ENCODE measurements at places on chromosomes 1 and 21. TPM values are rescaled to one million over a fixed set of nuclear protein-coding genes. Genes with fewer than 3 reads are reported as not detected.

SPOCD1 gene
- 0.08 TPM for total RNA-seq

APOBEC4 gene
- not detected for total RNA-seq

MAEL gene
- total RNA-seq, result 0.40 TPM

C1orf116 gene
- total RNA-seq, result not detected

HECTD3 gene
- total RNA-seq, result 43.5 TPM

NUP210L gene
- 0.05 TPM for total RNA-seq

NMNAT1 gene
- 5.6 TPM for total RNA-seq

HUNK gene
- total RNA-seq, result 0.03 TPM

GPR37L1 gene
- not detected for total RNA-seq

TIAM1 gene
- total RNA-seq, result 60.6 TPM

PADI3 gene
- total RNA-seq, result not detected

AKR7A3 gene
- 0.48 TPM for total RNA-seq

PTPN14 gene
- total RNA-seq, result 0.20 TPM

RPE65 gene
- not detected for total RNA-seq

GRCh38 chr1:163824006-163824405 lies 502.3 kb downstream of the NUF2 start:
- no peak overlapping the region for H3K4me3 ChIP-seq
- H3K27ac ChIP-seq, result no peak overlapping the region
- no peak for DNase-seq
- no peaks in the 10 kb centered on the region for H3K36me3 ChIP-seq
- no peaks in the 10 kb centered on the region for H3K27me3 ChIP-seq

- H3K27ac ChIP-seq, result peak overlapping the region; percentile 99
- peak; percentile 88 for DNase-seq
- H3K4me1 ChIP-seq, result peaks cover 53% of the 10 kb centered on the region
- peak overlapping the region; percentile 98 for H3K4me3 ChIP-seq
- no peaks in the 10 kb centered on the region for H3K27me3 ChIP-seq
- H3K36me3 ChIP-seq, result peaks cover 40% of the 10 kb centered on the region
Measured at GRCh38 chr1:32249831-32250525, 1.1 kb upstream of the LCK start.

- DNase-seq, result no peak
- peaks cover 35% of the 10 kb centered on the region for H3K27me3 ChIP-seq
- H3K4me1 ChIP-seq, result peaks cover 36% of the 10 kb centered on the region
- no peak overlapping the region for H3K27ac ChIP-seq
- H3K4me3 ChIP-seq, result no peak overlapping the region
- H3K36me3 ChIP-seq, result no peaks in the 10 kb centered on the region
Measured at GRCh38 chr1:54490361-54491248, 57.4 kb upstream of the ACOT11 start.

- no peak overlapping the region for H3K27ac ChIP-seq
- no peak overlapping the region for H3K4me3 ChIP-seq
- no peaks in the 10 kb centered on the region for H3K27me3 ChIP-seq
- DNase-seq, result no peak
- H3K4me1 ChIP-seq, result peaks cover 8% of the 10 kb centered on the region
Measured at GRCh38 chr1:4265836-4266235, 365.8 kb upstream of the C1orf174 start.

GRCh38 chr1:59592924-59593323 lies 221.8 kb upstream of the HOOK1 start:
- H3K4me3 ChIP-seq, result no peak overlapping the region
- H3K27me3 ChIP-seq, result no peaks in the 10 kb centered on the region
- no peak overlapping the region for H3K27ac ChIP-seq
- DNase-seq, result no peak
- H3K4me1 ChIP-seq, result no peaks in the 10 kb centered on the region

- no peak overlapping the region for H3K4me3 ChIP-seq
- H3K4me1 ChIP-seq, result no peaks in the 10 kb centered on the region
- DNase-seq, result no peak
- peaks cover 2% of the 10 kb centered on the region for H3K27me3 ChIP-seq
Measured at GRCh38 chr1:14944471-14944985, 209.0 kb upstream of the TMEM51 start.

DNA sequence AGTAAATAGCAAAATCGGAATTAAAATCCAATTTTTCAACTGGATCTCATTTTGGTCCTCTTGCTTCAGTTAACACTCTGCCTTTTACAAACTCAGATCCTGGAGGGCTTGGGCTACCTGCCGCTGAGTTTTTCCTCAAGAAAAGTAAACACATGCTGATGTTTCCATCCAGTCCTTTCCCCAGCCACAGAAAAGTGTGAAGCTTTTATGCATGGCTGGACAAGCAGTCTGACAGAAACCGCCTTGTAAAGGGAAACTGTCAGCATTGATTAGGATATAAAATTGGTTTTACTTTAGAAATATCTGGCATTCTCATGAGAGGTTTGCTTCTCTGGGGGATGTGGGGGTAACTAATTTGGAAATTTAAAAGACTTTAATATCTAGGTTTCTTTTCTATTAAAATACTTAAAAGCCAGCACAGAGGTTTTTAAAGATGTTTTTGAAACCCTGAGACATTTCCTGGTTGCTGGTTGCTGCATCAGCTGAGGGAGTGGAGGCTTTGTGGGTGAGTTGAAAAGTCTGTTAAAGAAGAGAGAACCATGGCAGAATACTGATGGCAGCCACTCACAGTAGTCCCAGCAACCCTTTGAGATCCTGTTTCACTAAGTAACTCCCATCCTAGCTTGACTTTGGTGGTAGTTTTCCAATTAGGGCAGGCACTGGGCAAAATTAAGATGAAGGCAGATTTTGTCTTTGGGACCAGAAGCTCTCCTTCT lies 238.3 kb downstream of the PAPPA2 start:
- H3K4me1 ChIP-seq, result no peaks in the 10 kb centered on the region
- no peak overlapping the region for H3K27ac ChIP-seq
- no peak overlapping the region for H3K4me3 ChIP-seq
- no peaks in the 10 kb centered on the region for H3K27me3 ChIP-seq
- DNase-seq, result no peak

DNA sequence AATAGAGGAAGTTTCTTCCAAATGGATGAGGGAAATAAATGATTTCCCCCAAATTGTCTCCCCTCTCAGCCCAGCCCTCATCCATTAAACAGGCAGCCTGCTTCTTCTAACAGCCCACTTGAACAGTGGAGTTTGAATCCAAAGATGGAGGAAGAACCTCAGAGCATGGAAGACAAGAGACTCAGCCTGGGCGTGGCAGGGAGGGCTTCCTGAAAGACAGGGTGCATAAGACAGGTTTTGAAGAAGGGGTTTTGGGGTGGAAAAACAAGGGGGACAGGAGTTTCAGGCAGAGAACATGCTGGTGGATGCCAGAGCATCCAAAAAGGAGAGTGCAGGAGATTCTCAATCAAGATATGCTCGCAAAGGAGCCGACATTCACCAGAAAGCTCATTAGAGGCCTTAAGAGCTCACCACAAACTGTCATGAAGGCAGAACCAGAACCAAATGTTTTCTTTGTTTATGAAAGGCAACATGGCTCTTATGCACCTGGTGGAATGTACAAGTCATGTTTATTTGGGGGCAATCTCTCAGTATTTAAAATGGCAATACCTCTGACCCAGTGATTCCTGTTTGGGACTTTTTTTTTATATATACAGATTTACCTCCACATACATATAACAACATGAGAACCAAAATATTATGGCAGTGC lies 26.5 kb upstream of the TSPEAR start:
- no peak overlapping the region for H3K4me3 ChIP-seq
- no peak for DNase-seq
- no peaks in the 10 kb centered on the region for H3K4me1 ChIP-seq
- H3K27me3 ChIP-seq, result peaks cover 4% of the 10 kb centered on the region

- H3K4me1 ChIP-seq, result peaks cover 18% of the 10 kb centered on the region
- no peak overlapping the region for H3K27ac ChIP-seq
- H3K27me3 ChIP-seq, result peaks cover 33% of the 10 kb centered on the region
- H3K36me3 ChIP-seq, result no peaks in the 10 kb centered on the region
- H3K4me3 ChIP-seq, result no peak overlapping the region
Measured at GRCh38 chr1:66172272-66172671, 361.7 kb upstream of the SGIP1 start.

GRCh38 chr1:1264868-1265272 lies 8.8 kb downstream of the UBE2J2 start:
- peaks cover 48% of the 10 kb centered on the region for H3K36me3 ChIP-seq
- no peaks in the 10 kb centered on the region for H3K27me3 ChIP-seq
- H3K4me3 ChIP-seq, result no peak overlapping the region

DNA sequence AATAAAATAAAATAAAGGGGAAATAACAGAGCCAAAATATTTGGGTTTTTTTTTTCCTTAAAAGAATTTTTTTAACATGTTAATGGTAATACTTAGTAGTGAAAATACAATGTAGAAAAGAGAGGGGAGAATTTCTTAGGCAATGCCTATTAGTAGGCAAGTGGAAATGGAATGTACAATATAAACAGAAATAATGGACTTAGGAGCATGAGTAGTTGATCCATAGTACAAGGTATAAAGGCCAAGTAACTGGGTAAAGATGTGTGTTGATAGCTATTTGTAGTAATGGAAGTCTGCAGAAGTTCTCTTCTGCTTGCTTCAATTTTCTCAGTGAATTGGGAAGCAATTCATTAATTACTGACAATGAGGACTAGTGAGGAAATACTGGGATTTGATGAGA lies 34.4 kb downstream of the TESK2 start:
- H3K4me3 ChIP-seq, result no peak overlapping the region
- no peak for DNase-seq
- H3K4me1 ChIP-seq, result no peaks in the 10 kb centered on the region
- no peaks in the 10 kb centered on the region for H3K36me3 ChIP-seq

DNA sequence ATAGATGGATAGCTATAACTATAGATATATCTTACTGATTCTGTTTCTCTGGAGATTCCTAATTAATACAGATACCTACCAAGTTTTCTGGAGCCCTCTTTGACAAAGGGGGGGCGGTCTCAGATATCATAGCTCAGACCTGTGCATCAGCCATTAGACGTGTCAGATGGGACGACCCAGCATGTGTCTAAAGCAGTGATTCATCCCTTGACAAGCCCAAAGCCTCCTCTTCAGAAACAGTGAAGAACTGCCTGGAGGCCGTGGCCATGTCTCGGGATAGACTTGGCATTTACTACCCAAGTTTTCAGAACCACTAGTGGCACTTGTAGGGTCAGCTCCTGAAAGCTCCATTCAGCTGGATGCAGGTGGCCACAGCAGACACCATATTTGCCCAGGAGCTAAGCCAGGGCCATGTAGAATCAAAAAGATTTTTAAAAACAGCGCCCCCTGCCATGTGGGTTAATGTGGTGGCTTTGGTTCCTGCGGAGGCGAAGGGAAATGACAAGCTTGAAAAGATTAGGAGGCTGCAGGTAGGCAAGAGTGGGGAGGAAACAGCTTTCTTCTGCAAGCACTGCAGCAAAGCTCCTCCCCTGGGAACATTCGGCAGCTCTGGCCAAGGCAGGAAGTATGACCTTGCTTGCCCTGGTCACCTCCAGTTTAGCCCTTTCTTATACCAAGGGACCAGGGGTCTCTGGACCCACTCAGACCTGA lies 82.2 kb downstream of the FBXO2 start:
- H3K27ac ChIP-seq, result no peak overlapping the region
- H3K4me3 ChIP-seq, result no peak overlapping the region
- no peaks in the 10 kb centered on the region for H3K4me1 ChIP-seq

DNA sequence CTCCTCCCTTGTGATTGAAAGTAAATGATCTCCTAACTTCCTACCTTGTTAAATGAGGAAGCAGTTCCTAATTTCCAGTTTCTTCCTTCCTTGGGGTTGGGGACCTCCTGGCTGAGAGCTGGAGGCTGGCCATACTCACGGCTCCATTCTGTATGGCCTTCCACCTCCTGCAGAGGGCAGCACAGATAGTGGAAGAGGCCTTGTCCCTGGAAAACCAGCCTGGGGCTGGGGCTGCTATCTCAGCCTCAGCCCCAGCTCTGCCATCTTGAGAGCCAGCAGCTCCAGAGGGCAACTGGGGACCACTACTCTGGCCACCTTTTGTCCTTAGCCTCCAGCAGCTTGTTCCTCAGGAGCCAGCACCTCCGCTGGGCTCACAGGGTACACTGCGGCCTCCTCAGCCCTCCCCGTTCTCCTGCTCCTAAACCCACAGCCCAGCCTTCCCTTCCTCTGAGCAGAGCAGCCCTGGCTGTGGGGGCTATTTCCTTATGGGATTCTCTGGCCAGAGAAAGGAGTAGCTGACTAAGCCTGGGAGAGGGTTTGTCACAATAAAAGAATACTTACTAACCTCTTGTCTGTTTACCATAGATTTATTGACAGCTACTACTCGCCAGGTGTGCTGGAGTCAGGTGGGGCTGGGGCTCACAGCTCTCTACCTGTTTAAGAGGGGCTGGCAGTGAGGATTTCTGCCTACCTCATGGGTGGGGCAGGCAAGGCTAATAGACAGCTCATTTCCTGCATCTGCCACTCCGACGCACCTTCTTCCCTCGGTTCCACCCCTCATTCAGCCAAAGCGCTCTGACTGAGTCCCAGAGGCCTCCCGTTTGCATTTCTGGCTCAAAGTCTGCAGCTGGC lies 6.3 kb downstream of the TMEM234 start:
- peak overlapping the region; percentile 72 for H3K27ac ChIP-seq
- peaks cover 25% of the 10 kb centered on the region for H3K36me3 ChIP-seq
- H3K4me3 ChIP-seq, result no peak overlapping the region
- peaks cover 24% of the 10 kb centered on the region for H3K4me1 ChIP-seq
- no peaks in the 10 kb centered on the region for H3K27me3 ChIP-seq

GRCh38 chr1:209505044-209505443 lies 78.5 kb upstream of the CAMK1G start:
- H3K27ac ChIP-seq, result no peak overlapping the region
- H3K27me3 ChIP-seq, result peaks cover 5% of the 10 kb centered on the region
- no peaks in the 10 kb centered on the region for H3K4me1 ChIP-seq
- no peak for DNase-seq

GRCh38 chr21:37240978-37241377 lies 26.2 kb downstream of the VPS26C start:
- H3K27ac ChIP-seq, result no peak overlapping the region
- no peaks in the 10 kb centered on the region for H3K27me3 ChIP-seq

- H3K4me1 ChIP-seq, result no peaks in the 10 kb centered on the region
- no peaks in the 10 kb centered on the region for H3K36me3 ChIP-seq
- H3K27me3 ChIP-seq, result no peaks in the 10 kb centered on the region
Measured at GRCh38 chr1:215482079-215482478, 85.0 kb upstream of the KCTD3 start.

- peaks cover 13% of the 10 kb centered on the region for H3K4me1 ChIP-seq
- no peak overlapping the region for H3K27ac ChIP-seq
- H3K4me3 ChIP-seq, result no peak overlapping the region
Measured at GRCh38 chr1:87325982-87326738, 2.5 kb upstream of the LMO4 start.

DNA sequence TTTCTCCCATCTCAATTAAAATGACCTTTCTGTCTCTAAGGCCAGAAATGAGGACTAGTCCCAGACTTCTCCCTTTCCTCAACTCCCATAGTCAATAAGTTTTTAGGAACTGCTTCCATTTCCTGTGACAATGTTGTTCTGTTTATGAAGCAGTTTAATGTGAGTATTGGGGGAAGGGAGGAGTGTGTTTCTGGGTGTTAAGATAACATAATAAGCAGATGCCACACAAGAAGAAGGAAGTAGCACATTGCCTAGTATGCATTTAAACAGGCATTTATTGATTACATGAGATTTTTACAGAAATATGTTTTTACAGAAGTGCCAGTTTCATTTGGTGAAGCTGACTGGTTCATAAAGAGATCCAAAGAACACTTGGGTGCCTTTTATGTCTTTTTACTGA lies 65.6 kb upstream of the TNR start:
- H3K27ac ChIP-seq, result no peak overlapping the region
- DNase-seq, result no peak
- H3K36me3 ChIP-seq, result no peaks in the 10 kb centered on the region
- no peak overlapping the region for H3K4me3 ChIP-seq
- H3K4me1 ChIP-seq, result no peaks in the 10 kb centered on the region
- H3K27me3 ChIP-seq, result no peaks in the 10 kb centered on the region

GRCh38 chr1:117061986-117062415 lies 1.9 kb downstream of the TTF2 start:
- H3K27me3 ChIP-seq, result no peaks in the 10 kb centered on the region
- peaks cover 57% of the 10 kb centered on the region for H3K4me1 ChIP-seq
- H3K27ac ChIP-seq, result no peak overlapping the region
- H3K36me3 ChIP-seq, result peaks cover 43% of the 10 kb centered on the region
- peak overlapping the region; percentile 25 for H3K4me3 ChIP-seq
